Left lung (tissue), 14 donors: ENCODE measurements at places on chromosomes 12 and 14.

DNA sequence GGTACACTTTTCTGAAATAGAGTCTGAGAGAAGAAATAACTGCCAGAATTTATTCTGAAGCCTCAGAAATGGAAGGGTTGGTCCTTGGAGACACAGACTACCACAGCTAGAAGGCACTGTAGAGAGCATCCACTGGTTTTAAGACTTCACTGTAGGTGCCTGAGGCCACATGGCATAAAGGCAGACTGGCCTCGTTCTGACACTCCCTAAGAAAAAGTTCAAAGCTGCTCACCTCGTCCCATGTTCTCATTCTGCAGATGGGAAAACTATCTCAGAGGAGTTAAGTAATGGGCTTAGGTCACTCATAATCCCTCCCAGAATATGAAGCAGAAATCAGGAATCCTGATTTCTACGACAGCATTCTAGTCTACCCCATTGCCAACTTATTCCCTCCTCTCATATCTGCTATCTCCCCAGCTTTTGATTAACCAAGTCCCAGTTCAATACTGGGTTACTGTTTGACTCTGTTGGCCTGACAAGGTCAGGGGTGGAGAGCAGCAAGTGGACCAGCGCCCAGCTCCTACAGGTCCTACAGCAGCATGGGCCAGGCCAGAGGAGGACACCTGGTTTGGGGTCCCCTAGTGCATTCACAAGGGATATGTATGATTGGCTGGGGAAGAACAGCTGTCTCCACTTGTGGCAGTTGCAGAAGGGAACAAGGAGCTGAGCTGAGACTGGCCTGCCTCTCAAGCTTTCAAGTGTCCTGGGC, 3.7 kb downstream of the ITGA5 start:
- no peak for DNase-seq

DNA sequence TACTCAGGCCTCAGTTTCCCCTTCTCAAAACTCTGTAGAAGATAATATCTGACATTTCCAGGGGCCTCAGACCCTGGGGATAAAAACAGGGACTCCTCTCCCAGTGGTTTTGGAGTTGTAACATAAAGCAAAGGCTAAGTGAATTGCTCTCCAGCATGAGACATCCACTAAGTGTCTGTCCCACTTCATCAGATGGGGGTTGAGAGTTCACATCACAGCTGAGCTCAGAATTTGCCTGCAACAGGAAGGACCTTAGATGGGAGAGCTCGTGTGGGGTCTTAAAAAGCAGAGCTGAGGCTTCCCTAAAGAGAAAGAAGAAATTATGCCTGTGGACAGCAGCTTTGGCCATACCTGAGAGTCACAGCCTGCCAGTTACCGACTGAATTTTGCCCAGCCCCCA, 61.1 kb downstream of the TBX5 start:
- DNase-seq: no peak

GRCh38 chr12:27604431-27604830, 80.4 kb downstream of the PPFIBP1 start:
- no peak for DNase-seq

DNA sequence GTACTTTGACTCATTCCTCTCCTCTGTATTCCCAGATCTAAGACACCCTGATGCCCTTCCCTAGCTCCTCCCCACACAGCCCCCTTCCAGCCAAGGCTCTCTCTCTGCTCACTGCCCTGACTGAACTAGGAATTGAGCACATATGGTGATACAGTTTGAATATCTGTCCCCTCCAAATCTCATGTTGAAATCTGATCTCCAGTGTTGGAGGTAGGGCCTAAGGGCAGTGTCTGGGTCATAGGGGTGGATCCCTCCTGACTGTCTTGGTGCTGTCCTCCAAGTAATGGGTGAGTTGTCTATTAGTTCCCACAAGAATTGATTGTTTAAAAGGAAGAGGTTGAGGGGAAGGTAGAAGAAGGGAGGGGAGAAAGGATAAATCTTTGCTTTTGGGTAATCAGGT, 17.4 kb downstream of the CMKLR1 start:
- DNase-seq: no peak

DNA sequence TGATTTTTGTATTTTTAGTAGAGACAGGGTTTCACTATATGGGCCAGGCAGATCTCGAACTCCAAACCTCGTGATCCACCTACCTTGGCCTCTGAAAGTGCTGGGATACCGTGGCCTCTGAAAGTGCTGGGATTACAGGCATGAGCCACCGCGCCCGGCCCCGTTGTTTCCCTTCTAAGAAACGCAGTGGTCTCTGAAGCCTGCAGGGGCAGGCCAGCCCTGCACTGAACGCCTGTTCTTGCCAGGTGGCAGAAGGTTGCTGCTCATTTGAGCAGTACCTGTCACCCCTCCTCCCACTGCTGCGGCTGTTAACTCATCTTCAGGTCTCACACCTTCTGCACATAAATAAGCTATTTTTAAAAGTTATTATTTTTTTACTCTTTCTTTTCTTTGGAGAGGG, 24.3 kb downstream of the GPRC5A start:
- DNase-seq: no peak

GRCh38 chr12:3834774-3835173, 38.4 kb downstream of the PARP11 start:
- DNase-seq: no peak

DNA sequence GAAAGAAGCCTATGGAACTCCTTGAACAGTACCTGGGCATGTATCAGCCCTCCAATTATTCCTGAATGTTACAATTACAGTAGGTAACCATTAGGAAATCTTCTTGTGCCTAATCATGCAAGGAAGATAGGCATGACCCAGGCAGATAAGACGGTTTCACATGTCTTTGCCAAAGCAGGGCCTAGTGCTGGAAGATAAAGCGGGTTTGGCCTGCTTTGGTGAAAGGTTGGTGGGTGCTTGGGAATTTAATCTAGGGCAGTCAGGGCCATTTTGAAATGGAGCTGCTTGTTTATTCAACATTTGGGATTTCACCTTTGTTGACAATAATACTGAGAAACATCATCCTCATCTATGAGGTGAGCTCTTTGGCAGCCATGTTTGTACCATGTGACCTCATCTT, 12.5 kb upstream of the SRSF5 start:
- DNase-seq: no peak

- DNase-seq: peak; percentile 45
These were observed 58.0 kb downstream of the PAPLN start for GRCh38 chr14:73295198-73295796.

GRCh38 chr14:104132981-104133380, 5.4 kb upstream of the KIF26A start:
- no peak for DNase-seq

GRCh38 chr12:123483602-123484248, 25.8 kb downstream of the SNRNP35 start:
- DNase-seq: peak; percentile 40

- DNase-seq: no peak
These were observed 407.1 kb downstream of the TRHDE start for GRCh38 chr12:72679147-72679757.

GRCh38 chr14:75515629-75515996, 6.7 kb upstream of the BATF start:
- DNase-seq: no peak

GRCh38 chr12:114063435-114063834, 97.3 kb upstream of the RBM19 start:
- DNase-seq: no peak

- no peak for DNase-seq
These were observed 601.8 kb upstream of the ATXN7L3B start for GRCh38 chr12:73935817-73936216.

GRCh38 chr12:50174971-50175715, 8.0 kb upstream of the CERS5 start:
- peak; percentile 71 for DNase-seq

GRCh38 chr12:53710091-53710490, 17.2 kb downstream of the CALCOCO1 start:
- no peak for DNase-seq

GRCh38 chr14:55814064-55814463, 234.1 kb downstream of the KTN1 start:
- no peak for DNase-seq

DNA sequence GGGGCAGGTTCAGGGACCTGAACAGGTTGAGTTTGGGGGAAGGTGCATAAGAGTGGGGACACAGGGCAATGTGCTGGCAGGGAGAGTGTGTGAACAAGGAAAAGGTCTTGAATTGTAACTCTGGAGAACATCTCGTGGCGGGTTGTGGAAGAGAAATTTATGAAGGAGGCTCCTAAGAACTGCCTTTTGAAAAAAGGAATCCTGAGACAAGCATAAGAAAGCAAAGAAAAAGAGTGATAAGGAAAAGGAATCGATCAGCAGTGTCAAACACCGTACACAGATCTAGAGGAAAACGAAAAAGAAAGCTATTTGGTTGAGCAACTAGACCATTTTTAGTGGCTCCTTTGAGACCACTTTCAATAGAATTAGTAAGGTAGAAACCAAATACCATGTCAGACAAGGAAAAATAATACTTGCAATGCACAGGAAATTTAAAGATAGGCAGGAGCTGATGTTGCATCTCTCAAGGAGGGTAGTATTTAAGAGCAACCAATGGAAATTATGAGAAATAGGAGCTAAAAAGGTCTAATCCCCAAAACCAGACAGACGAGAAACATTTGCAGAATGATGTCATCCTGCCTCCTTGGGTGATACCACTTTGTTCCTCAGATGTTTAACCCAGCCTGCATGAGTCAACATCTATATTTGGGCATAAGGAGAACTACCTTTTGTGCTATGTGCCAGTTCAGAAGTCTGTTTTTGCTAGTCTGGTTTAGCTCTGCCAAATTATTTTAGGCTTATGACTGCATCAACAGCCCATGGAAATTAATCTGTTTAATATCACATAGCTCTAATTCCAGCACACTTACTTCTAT, 64.5 kb upstream of the STK38L start:
- DNase-seq: no peak

DNA sequence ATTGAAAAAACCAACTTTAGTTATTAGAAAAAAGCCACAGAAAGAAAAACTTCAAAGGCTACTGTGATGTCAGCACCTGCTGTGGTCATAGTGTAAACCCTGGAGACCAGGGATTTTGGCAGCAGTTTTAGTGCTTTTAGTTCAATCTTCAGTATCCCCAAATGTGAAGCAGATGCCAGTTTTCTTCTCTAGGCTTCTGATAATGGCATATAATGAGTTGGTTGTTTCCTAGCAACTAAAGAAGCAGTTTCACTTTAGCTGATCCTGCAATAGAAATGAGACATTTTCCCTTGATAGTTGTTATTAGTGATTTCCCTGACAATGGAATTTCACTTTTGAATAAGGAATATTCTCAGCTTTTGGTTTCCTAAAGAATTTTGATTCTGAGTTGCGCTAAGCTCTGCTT, 131.2 kb downstream of the NUBPL start:
- DNase-seq: peak; percentile 36
